Memory B cell (primary cell): ENCODE measurements at places on chromosomes 1 and 21.

- no peak for DNase-seq
- H3K27ac ChIP-seq = no peak overlapping the region
- H3K4me1 ChIP-seq = peaks cover 3% of the 10 kb centered on the region
- no peak overlapping the region for H3K4me3 ChIP-seq
Measured at GRCh38 chr1:110430366-110430765, 20.6 kb upstream of the PROK1 start.

DNA sequence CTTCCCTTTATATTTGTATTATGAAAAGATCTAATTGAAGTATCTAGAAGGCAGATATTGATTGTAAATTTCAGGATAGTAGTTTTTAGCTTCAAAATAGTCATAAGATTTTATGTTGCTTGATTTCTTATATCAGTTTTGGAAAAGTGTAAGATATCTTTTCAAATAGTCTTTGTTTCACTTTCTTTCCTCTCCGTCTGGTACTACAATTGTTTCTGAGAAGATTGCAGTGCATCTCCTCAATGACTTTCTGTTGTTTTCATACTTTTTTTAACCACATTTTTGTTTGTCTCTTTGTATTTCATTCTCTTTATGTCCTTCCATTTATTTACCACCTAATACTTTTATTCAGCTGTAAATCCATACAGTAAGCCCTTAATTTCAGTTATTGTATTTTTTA is 964.6 kb upstream of the B3GALT2 start:
- peaks cover 3% of the 10 kb centered on the region for H3K4me1 ChIP-seq
- H3K36me3 ChIP-seq = no peaks in the 10 kb centered on the region
- no peaks in the 10 kb centered on the region for H3K27me3 ChIP-seq
- H3K27ac ChIP-seq = no peak overlapping the region
- peak overlapping the region; percentile 69 for H3K4me3 ChIP-seq
- no peak for DNase-seq

GRCh38 chr1:29820401-29820800 is 584.1 kb downstream of the PTPRU start:
- no peak for DNase-seq
- H3K27ac ChIP-seq = no peak overlapping the region
- H3K27me3 ChIP-seq = peaks cover 5% of the 10 kb centered on the region
- H3K4me3 ChIP-seq = no peak overlapping the region
- H3K36me3 ChIP-seq = no peaks in the 10 kb centered on the region
- no peaks in the 10 kb centered on the region for H3K4me1 ChIP-seq

DNA sequence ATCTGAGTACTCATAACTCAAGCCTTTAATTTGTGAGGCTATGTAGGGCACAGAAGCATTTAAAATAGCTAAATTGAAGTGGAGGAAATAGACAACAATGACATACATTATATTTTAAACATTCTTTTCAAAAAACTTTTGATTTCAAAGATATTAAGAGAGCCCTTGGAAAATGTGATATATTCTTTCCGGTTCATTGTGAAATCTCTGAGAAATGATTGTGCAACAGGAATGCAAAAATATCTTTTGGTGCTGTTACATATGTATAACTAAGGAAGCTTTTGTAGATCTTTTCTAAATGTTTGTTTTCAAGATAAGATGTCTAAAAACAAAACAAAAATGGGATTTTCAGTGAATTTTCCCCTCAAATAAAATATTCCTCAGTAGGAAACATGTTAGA is 185.2 kb downstream of the LEPR start:
- no peak overlapping the region for H3K4me3 ChIP-seq
- H3K36me3 ChIP-seq = no peaks in the 10 kb centered on the region
- no peak for DNase-seq
- no peak overlapping the region for H3K27ac ChIP-seq

GRCh38 chr1:231827337-231828105 is 200.9 kb downstream of the DISC1 start:
- H3K4me3 ChIP-seq = no peak overlapping the region
- no peaks in the 10 kb centered on the region for H3K4me1 ChIP-seq
- H3K27ac ChIP-seq = no peak overlapping the region
- H3K36me3 ChIP-seq = no peaks in the 10 kb centered on the region
- H3K27me3 ChIP-seq = peaks cover 1% of the 10 kb centered on the region
- no peak for DNase-seq

DNA sequence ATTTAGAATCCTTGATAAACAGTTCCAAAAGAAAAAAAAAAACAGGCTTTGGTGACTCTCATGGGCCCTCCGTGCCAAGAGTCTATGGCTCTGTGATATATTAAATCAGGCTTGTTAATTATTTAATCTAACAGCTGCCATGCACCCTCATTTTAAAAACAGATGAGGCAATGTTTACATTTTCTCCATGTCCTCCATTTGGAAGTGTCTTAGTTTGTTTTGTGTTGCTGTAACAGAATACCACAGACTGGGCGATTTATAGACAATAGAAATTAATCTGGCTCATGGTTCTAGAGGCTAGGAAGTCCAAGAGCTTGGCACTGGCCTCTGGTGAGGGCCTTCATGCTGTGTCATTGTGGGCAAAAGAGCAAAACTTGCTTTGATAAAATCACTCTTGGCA is 58.0 kb downstream of the B3GALT5 start:
- H3K27me3 ChIP-seq = peaks cover 16% of the 10 kb centered on the region
- no peak for DNase-seq
- no peak overlapping the region for H3K27ac ChIP-seq
- no peak overlapping the region for H3K4me3 ChIP-seq

DNA sequence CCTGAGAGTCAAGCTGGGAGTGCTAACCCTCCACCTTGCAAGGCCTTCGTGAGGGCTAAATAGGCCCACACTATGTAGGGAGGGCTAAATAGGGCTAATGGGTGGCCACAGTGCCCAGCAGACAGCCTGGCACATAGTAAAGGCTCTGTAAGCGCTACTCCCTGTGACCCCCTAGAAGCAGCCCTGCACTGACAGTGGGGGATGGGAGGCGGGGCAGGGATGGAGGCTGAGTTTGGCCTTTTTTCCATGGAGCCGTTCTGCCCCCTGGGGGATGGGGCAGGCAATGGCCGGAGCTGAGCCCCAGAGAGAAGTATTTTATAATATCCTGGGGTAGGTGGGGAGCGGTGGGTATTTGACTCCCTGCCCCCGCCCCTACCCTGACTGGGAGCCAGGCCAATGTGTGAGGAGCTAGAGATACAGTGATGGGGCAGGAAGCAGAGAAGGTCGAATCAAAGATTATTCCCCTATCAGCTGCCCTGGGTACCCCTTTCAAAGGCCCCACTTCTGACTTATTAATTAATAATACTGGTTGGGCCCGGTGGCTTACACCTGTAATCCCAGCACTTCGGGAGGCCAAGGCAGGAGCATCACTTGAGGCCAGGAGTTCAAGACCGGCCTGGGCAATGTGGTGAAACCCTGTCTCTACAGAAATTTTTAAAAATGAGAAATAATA is 42.3 kb downstream of the LACTBL1 start:
- H3K27me3 ChIP-seq = peaks cover 14% of the 10 kb centered on the region
- no peak overlapping the region for H3K27ac ChIP-seq
- no peaks in the 10 kb centered on the region for H3K4me1 ChIP-seq
- no peaks in the 10 kb centered on the region for H3K36me3 ChIP-seq
- no peak overlapping the region for H3K4me3 ChIP-seq
- DNase-seq = no peak
